ENCODE measurements at places on chromosomes 5 and 9. TPM values are rescaled to one million over a fixed set of nuclear protein-coding genes. Genes with fewer than 3 reads are reported as not detected.
A peak's percentile ranks its signal among the peaks of the same experiment; 100 is the strongest.

The SPATA31A3 gene
- not detected for total RNA-seq

The C5 gene
- 2.4 TPM for total RNA-seq

The PCDHA7 gene
- total RNA-seq: 0.03 TPM

The FAM169A gene
- 16.5 TPM for total RNA-seq

The CBY3 gene
- total RNA-seq: not detected

The TRIM7 gene
- total RNA-seq: 28.0 TPM

The SLC28A3 gene
- total RNA-seq: 0.11 TPM

GRCh38 chr5:73499187-73499586 lies 945 bp downstream of the BTF3 start:
- peak; percentile 10 for DNase-seq

- no peak for DNase-seq
Observed at GRCh38 chr5:112390327-112390726, 28.8 kb downstream of the EPB41L4A start.

GRCh38 chr5:38697013-38697412 lies 140.6 kb upstream of the LIFR start:
- DNase-seq: no peak

DNA sequence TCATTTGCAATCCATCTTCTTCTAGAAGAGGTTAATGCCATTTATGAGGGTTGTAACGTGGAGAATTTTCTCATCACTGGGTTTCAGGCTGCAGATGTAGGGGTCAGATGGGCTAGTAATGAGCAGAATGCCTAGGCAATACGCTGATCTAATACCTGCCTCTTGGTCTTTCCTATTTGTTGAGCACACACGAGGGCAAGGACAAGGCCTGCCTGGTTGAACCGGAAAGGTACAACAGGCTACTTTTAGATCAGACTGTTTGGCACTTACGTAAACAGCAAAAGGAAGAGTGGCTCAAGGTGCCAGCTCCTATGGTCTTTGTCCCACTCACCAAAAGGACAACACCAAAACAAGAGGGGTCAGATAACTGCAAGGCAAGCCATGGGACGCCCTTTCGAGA lies 24.0 kb upstream of the GNE start:
- DNase-seq: no peak

DNA sequence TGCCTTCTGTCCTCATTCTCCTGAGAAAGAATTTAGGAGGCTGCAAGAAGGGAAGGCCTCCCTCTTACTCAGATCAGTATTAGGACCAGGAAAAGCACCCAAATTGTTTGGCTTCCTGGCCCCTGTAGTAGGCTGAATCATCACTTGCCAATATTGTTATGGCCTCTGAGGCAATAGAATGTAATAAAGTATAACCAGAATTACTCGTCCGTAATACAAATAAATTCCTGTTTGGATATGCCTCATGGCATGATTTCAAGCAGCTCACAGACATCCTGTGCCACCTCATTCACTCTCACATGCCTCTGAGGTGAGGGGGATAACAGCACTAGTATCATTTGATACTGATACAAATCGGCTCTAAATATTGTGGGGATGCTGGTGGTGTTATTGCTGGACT lies 427.3 kb downstream of the ISL1 start:
- DNase-seq: no peak

- DNase-seq: no peak
Observed at GRCh38 chr9:93011114-93011513, 47.4 kb upstream of the SUSD3 start.

DNA sequence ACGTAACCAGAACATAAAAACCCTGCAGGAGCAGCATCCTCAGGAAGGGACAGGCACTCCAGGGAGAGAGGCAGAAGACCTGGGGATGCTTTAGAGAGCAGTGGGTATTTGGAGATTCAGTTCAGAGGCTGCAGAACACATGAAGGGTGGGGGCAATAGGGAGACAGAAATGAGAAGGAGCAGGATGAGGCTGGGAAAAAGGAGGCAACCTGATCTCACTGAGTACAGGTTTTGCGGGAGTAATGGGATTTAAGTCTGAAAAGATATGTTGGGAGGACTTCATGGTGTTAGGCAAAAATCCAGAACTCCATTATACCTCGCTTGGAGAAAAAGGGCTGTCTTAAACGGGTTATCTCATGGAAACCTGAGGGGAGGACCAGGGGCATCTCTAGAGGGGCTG lies 41.3 kb upstream of the GARNL3 start:
- DNase-seq: no peak

- DNase-seq: no peak
Observed at GRCh38 chr9:108582726-108583125, 273.1 kb downstream of the ACTL7B start.

DNA sequence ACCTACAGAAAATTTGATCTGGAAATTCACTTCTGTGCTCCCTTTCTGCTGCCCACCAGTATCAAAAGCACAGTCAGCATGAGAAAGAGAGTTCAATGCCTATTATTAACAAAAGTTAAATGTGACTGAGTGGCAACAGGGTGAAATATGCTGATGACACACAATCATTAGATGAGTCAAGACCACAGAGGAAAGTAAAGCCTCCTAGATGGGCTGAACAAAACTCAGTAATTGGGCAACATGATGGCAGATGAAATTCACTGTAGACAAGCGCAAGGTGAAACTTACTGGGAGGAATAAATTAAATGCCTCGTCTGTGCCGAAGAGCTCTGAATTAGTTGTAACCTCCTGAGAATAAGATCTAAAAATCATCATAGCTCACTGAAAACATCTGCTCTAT lies 752.8 kb downstream of the IRX1 start:
- DNase-seq: no peak

GRCh38 chr9:130977811-130978221 lies 31.2 kb upstream of the LAMC3 start:
- DNase-seq: no peak

DNA sequence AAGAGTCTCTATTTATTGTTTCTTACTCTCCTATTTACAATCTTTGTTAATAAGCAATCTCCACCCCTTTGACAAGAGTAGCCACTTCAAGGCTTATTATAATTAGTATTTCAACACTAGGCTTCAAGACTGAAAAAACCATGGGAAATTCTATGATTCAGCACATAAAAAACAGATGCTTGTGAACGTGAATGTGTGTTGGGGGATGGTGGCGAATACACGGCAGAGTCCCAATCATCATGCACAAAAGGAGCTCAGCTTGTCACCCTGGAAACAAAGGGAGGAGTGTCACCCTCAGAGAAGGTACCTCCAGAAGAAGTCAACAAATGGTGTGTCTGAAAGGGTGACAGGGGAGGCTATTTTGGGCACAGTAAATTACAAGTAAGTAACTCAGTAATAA lies 157.2 kb upstream of the RETREG1 start:
- no peak for DNase-seq

GRCh38 chr5:76960004-76960625 lies 7.3 kb downstream of the CRHBP start:
- DNase-seq: no peak

GRCh38 chr5:35821513-35821912 lies 35.2 kb upstream of the IL7R start:
- no peak for DNase-seq

GRCh38 chr5:101561018-101561417 lies 657.9 kb upstream of the ST8SIA4 start:
- DNase-seq: no peak
